ENCODE measurements at places on chromosomes 4 and X.

- DNase-seq: no peak
Observed at GRCh38 chr4:81502564-81502963, 30.9 kb upstream of the RASGEF1B start.

- DNase-seq: no peak
Observed at GRCh38 chr4:74031576-74031975, 6.9 kb downstream of the CXCL3 start.

- no peak for DNase-seq
Observed at GRCh38 chrX:29617276-29617675, 598.1 kb upstream of the MAGEB2 start.

DNA sequence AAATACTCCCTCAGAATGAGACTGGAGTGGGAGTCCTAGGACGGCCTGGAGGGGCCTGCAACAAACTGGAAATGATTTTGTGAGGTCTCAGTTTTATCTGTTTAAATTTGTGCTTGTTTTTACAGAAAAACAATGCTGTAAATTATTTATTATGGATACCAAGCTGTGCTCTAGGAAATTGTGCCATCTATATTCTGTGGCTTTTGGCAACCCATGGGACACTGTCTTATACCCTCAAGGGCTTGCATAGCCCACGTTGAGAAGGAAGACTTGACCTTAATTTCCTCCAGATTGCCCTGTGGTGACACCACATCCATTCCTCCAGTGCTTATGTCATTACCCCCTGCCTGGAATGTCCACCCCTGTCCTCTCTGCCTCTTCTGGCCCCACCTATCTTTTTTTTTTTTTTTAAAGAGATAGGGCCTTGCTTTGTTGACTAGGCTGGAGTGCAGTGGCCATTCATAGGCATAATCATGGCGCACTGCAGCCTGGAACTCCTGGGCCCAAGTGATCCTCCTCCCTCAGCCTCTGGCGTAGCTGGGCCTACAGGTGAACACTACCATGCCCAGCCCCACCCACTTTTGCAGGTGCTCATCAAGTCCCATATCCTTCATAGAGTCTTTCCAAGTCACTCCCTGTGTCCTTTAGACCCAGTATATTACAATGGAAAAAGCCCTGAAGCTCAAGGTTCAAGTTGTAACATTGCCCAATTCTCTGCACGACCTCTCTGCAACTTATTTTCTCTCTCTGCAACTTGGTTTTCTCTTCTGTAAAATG is 77.4 kb downstream of the HPRT1 start:
- peak; percentile 1 for DNase-seq

DNA sequence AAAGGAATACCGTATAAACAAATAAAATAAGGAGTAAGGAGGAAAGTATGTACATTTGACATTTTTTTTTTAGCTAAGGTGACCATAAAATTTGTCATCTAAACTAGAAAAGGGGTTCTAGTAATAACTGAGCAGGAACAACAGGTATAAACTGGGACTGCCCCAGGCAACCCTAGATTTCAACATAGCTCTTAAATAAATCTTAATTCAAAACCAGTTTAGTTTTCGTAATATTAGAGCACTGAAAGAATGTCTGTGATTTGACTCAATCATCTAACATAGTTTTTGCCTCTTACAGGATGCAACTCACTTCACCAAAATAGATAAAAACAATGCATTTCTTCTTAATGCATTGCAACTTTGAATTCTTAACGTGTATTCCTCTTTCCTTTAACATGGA is 257.7 kb downstream of the ADAMTS3 start:
- DNase-seq: no peak

GRCh38 chrX:100606753-100607152 is 22.0 kb downstream of the TNMD start:
- peak; percentile 3 for DNase-seq

DNA sequence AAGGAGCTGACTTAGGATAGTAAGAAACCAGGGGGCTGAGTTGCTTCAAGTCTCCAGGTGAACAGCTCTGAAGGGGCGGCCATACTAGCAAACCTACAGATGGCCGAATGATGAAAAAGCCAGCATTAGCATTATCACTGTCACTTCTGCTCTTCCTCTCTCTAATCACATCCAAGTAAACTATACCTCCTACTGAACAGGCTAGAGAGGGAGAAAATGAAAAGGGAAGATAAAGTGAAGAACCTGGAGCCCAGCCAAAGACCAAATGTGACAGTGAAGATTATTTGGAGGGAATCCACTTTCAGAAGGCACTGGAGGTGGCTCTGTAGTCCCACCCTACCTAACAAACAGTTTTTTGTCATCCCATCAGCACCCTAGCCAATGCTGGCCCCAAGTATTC is 50.4 kb upstream of the PRPS1 start:
- no peak for DNase-seq

GRCh38 chr4:68712207-68712606 is 41.8 kb upstream of the UGT2B15 start:
- DNase-seq: no peak

DNA sequence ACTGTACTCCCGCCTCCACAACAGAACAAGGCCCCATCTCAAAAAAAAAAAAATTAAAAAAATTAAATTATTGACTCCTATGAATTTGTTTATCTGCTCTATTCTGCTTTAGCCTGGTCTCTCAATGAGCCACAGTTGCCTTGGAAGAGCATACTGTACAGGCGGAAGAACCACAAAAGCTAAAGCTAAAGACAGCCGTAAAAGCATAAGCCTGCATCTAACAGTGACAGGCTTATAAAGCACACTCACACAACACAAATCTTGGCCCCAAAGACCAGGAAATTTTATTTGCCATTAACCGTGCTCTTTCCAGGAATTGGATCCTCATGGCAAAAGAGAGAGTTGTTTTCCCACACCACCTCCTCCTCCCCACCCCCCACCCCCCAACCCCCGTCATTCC is 53.5 kb upstream of the KLF3 start:
- no peak for DNase-seq

GRCh38 chr4:153750197-153750817 is 9.5 kb downstream of the RNF175 start:
- peak; percentile 93 for DNase-seq

- no peak for DNase-seq
Observed at GRCh38 chr4:74838746-74839370, 44.5 kb upstream of the BTC start.

- DNase-seq: no peak
Observed at GRCh38 chr4:185412412-185412811, 13.4 kb downstream of the UFSP2 start.

GRCh38 chr4:89788206-89789072 is 48.5 kb downstream of the SNCA start:
- DNase-seq: no peak

DNA sequence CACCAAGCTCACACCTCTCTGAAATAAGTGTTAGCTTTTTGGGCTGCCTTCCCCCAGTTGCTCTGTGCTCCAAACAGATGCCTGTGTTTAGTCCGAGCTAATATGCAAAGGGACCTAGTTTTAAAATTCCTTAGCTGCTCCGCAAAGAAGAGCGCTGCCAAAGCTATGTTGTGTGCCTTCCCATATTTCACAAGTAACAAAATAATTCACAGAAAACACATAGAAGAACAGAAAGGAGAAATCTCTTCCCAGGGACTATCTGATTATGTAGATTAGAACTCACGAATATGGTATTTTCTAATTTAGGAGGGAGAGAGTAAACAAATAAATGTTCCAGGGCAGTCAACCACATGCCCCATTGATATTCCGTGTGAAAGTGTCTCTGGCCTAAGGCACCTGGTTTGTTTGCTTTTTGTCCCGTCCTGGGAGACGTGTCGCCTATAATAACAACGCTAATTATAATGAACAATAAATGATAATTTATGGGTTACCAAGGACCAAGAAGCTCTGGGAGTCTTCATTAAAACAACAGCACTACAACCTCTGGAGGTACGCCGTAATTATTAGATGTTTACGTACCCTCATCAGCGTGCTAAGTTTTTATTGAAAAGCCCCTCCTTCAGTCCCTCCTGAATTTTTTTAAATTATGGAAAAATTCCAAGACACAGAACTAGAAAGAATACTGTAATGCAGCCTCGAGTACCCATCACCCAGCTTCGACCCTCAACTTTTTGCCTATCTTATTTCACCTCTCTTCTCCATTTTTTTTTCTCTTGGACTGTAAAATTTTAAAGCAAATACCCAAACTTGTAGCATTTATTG is 1.2 kb upstream of the CCNG2 start:
- DNase-seq: no peak

All from inflammatory macrophage treated with lipopolysaccharide for 1 hour (primary cell).